RPMI7951 (cell line): ENCODE measurements at places on chromosomes 6 and 20. TPM values are rescaled to one million over a fixed set of nuclear protein-coding genes. Genes with fewer than 3 reads are reported as not detected.

Gene FAXC
- 1.8 and 4.3 TPM in 2 replicates for total RNA-seq

Gene PRPF6
- 68.4 and 74.2 TPM in 2 replicates for total RNA-seq

GRCh38 chr6:113626475-113626874 lies 230.7 kb upstream of the MARCKS start:
- DNase-seq, result no peak

Gene PROCR
- 47.8 and 62.2 TPM in 2 replicates for total RNA-seq

Gene GCNT2
- total RNA-seq, result 6.2 and 7.9 TPM in 2 replicates

Gene SEMG1
- not detected in 2 replicates for total RNA-seq

Gene C6orf163
- 0.12 and 0.29 TPM in 2 replicates for total RNA-seq

DNA sequence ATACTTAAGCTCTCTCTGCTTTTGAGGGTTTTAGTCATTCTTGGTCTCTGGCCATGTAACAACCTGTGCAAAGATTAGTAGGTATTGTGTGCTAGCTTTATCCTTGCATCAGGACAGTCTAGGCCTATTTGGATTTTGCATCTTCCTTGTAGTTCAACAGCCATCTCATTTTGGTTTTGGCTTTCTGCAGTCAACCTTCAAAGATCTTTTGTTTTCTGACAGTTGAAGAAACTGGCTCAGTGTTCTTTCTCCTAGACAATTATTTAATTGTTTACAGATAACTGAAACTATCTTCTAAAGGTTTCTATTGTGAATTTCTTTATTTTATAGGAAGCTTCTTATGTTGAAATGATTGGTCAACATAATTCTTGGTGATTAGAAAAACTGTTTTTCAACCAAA lies 307.5 kb downstream of the CDKAL1 start:
- DNase-seq, result no peak

- peak; percentile 48 for DNase-seq
Measured at GRCh38 chr6:10151144-10151915, 263.5 kb downstream of the TFAP2A start.

Gene TUBB
- 1,269 and 1,837 TPM in 2 replicates for total RNA-seq

Gene GDAP1L1
- not detected in 2 replicates for total RNA-seq

DNA sequence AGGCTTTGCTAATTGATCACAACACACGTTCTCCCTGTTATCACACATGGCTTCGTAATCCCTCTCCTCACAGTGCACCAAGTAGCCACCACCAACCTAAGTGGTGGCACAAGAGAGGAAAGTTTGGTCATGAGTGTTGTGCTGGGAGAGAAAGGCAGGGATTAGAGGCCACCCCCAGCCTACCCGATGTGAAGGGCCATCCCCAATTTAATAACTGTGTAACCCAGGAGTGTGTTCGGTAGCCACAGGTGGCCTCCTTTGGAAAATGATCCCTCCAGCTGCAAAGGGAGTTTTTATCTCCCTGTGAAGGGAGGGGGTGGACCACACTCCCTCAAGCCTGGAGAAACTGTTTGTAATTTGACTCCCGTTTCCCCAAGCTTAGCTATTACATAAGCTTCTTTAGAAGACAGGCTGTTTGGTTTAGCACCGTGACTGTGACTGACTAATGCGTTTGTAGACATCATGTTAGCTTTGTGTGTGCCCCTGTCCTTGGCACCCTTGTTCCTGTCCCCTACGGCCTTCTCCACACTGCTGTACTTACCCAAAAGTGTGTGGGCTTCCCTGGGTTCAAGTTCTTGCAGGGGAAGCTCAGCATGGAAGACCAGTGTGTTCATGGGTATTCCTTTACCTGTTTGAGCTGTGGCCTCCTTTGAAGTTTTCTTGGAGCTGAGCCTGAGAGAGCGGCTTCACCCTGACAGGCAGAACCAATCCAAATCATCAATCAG lies 20.6 kb downstream of the PPP1R16B start:
- DNase-seq, result peak; percentile 68

Gene TRIM10
- not detected in 2 replicates for total RNA-seq

Gene RBPJL
- not detected in 2 replicates for total RNA-seq

Gene TBXT
- total RNA-seq, result not detected in 2 replicates

Gene SLC26A8
- total RNA-seq, result not detected in 2 replicates

DNA sequence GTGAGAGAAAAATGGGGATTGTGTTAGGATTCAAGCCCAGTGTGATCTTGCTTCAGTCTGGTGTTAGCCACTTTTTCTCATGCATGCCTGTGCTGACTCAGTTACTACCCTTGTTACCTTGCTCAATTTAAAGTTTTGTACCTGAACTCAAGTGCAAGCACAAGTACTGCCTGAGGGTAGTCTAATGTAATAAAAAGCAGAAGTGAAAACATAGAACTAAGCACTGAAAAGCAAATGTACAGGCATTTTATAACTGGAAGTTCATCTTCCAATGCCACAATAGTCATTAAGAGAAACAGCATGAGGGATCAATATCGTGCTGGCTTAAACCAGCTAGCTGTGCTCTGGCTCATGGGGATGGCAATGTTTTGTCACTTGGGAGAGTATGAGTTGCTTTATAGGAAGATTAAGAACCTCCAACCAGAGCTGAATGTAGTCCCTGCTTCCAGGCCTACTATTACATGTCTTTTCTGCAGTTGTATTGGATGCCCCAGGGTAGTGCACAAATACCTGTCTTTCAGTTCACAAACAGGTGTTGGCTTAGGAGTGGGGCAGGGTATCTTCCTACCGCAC lies 48.7 kb downstream of the SLC35F1 start:
- DNase-seq, result no peak

Gene GSTA2
- not detected in 2 replicates for total RNA-seq

GRCh38 chr6:148557796-148558321 lies 189.0 kb upstream of the UST start:
- DNase-seq, result peak; percentile 70

Gene CRISP2
- not detected in 2 replicates for total RNA-seq
